ENCODE measurements at places on chromosomes 6 and 20.

- DNase-seq: no peak
Measured at GRCh38 chr20:24493661-24494459, 24.4 kb downstream of the SYNDIG1 start.

- DNase-seq: no peak
Measured at GRCh38 chr20:2826655-2827054, 10.5 kb downstream of the TMEM239 start.

DNA sequence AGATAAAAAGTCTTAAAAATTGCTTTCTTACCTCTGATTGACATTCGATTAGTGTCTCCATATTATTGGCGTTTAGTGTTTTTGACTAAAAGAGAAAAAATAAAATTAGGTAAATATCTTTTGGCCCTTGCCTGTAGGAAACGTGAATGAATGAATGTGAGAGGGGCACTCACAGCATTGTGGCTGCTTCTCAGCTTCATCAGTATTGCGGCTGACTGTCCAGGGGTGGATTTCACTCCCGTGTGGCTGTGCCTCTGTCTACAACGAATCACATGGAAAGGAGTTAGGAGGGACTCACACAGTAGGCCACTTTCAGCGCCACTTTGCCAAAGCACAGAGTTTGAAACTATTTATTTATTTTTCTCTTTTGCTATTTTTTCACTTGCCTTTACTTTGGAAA, 844 bp downstream of the TAGAP start:
- DNase-seq: no peak

- DNase-seq: no peak
Measured at GRCh38 chr20:38217791-38218565, 42.6 kb downstream of the KIAA1755 start.

GRCh38 chr6:96659084-96659845, 96.3 kb downstream of the FHL5 start:
- no peak for DNase-seq

GRCh38 chr6:147397306-147397705, 111.2 kb upstream of the SAMD5 start:
- no peak for DNase-seq

- DNase-seq: no peak
Measured at GRCh38 chr6:25193460-25194171, 85.6 kb upstream of the CARMIL1 start.
